ENCODE measurements at places on chromosomes 3 and 15.
A peak's percentile ranks its signal among the peaks of the same experiment; 100 is the strongest.

DNA sequence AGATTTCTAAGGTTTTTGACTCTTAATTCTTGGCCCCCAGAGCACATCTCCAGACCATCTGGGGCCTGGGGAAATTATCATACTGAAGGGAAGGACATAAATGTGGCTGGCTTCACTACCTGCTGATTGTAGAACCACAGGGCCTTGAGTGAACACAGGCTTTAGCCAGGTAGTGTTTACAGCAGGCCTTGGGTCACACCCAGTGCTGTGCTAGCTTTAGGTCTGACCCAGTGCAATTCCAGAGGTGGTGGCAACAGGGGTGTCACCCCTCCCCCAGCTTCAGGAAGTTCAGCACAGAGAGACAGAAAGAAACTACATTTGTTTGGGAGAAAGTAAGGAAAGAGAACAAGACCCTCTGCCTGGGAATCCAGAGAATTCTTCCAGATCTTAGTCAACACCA is 24.1 kb downstream of the PDCD10 start:
- no peak for DNase-seq

GRCh38 chr3:4734454-4734853 is 241.3 kb downstream of the ITPR1 start:
- DNase-seq, result no peak

DNA sequence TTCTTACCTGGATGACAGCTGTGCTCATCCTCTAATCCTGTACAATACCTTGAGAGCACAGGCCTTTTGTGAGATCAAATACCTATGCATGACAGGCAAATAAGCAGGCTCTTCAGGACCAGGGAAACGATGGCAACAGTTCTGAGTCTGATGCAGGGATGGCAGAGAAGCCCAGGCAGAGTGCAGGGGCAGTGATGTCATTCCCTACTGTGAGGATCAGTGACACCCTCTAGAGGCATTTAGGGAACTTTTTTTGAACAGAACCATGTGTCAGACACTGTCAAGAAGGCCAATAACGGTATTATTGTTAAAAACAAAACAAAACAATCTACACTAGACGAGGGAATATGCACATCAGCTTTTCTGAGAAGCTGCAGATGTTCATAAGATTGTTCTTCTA is 314.8 kb upstream of the CTDSPL start:
- DNase-seq, result no peak

DNA sequence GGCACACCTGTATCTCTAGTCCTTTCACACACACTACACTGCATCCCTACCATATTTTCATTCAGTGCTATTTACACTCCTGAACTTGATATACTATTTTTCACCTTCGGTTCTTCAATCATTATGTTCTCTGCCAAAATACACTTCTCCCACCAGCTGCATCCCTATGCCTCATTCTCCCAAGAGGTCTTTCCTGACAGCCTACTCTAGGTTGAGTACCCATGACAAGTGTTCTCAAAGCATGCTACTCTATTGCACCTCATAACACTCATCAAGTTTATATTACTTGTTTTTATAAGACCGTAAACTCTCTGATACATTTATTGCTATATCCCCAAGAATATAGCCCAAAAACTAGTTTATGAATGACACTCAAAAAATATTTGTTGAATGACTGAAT is 549.5 kb downstream of the PYDC2 start:
- no peak for DNase-seq

DNA sequence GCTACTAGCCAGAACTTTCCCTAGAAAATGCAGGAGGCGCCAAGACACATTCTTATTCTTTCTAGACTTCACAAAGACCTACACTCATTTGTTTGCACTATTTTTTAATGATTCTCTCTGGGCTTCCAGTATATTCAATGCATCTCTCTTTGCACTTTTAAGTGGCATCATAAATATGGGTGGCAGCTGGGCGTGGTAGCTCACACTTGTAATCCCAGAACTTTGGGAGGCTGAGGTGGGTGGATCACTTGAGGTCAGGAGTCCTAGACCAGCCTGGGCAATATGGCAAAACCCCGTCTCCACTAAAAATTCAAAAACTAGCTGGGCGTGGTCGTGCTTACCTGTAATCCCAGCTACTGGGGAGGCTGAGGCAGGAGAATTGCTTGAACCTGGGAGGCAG is 5.6 kb upstream of the GCNT3 start:
- no peak for DNase-seq

DNA sequence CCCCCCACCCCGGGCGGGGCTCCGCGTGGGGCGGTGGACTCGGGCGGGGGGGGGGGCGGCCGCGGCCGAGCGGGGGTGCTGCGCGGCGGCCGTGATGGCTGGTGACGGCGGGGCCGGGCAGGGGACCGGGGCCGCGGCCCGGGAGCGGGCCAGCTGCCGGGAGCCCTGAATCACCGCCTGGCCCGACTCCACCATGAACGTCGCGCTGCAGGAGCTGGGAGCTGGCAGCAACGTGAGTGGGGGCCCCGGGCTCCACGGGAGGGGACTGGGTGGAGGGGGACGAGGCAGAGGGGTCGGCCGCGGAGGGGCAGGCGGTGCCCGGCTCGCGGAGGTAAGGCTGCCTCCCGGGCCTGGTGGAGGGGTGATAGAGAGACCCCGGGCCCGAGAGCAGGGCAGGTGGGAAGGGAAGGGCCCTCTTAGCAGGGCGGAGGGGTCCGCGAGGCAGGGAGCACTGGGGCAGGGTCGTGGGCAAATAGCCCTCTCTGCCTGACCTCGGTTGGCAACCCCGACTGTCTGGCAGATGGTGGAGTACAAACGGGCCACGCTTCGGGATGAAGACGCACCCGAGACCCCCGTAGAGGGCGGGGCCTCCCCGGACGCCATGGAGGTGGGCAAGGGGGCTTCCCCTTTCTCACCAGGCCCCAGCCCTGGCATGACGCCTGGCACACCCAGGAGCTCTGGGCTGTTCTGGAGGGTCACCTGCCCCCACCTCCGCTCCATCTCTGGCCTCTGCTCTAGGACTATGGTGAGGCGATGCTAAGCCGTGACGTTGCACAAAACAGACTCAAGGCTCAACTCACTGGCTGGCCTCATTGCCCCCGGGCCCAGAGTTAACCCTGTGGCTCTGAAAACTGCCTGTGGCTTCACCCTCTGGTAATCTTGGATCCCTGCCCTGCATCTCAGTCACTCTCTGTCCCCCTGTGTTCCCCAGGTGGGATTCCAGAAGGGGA is at the start of gene ECE2:
Gene ECE2, plus strand, starts transcription at position 62 of the 950 bp plus-strand sequence. Its CDS starts 132 bp downstream, at position 194.
- no peak for DNase-seq

GRCh38 chr3:33941804-33942203 is 143.4 kb downstream of the PDCD6IP start:
- no peak for DNase-seq

DNA sequence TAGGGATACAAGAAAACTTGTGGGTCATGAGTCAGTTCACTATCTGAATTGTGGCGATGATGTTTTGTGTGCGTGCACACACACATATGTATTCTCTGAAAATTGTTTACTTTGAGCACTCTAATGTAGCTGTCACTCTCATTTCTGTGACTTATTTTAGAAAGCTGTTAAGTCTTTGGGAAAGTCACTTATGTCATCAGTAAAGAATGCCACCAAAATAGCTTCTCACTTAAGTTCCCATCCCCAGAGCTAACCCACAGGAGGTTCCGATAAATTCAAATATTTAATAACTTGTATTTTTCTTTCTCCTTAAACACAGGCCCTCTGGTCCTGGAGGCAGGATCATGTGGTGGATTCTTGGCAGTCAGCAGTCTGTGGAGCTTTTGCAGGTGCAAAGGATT is 138.3 kb downstream of the LRIG1 start:
- no peak for DNase-seq

DNA sequence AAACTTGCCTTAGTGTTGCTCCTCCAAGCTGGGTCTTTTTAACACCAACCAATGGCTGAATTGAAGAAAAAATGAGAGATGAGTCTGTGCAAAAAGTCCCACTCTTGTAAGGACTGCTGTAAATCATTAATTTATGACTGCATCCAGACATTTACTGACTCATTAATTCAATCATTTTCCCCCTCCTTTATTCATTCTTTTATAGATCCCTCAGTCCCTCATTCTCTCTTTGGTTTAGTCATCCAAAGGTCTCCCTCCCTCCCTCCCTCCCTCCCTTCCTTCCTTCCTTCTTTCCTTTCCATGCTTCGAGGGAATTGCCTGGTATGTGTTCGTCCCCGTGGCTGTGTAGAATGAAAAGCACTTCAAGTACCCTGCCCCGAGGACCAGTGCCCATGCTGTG is 35.3 kb upstream of the MRPS22 start:
- no peak for DNase-seq

- peak; percentile 53 for DNase-seq
Measured at GRCh38 chr15:89101302-89102193, 13.3 kb downstream of the ABHD2 start.

DNA sequence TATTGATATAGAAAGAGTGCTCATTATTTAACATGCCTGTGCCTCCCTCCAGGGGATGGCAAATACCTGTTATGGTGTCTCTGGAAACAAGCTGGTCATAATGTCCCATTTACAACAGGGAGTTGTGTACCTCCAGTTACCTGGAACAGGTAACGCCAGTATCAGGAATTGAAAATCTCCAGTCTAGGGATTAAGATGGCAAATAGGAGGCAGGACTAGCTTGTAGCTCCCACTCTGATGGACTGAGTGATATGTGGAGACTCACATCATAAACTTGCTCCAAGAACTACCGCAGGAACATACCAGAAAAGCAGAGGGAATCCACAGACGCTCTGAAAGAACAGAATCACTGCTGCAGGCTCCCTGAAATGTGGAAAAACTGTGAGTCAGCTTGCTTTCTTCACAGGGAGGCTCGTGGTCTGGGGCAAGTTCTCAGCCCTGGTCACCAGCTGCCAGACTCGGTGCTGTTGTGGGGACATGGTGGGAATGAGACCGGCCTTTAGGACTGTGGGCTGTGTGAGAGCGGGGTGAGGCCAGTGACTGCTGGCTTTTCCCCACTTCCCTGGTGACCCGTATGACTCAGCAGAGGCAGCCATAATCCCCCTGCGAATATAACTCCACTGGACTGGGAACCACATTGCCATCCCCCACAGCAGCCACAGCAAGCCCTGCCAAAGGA is 97.4 kb downstream of the KCNAB1 start:
- no peak for DNase-seq

GRCh38 chr3:34570916-34571705 is 772.7 kb downstream of the PDCD6IP start:
- no peak for DNase-seq

DNA sequence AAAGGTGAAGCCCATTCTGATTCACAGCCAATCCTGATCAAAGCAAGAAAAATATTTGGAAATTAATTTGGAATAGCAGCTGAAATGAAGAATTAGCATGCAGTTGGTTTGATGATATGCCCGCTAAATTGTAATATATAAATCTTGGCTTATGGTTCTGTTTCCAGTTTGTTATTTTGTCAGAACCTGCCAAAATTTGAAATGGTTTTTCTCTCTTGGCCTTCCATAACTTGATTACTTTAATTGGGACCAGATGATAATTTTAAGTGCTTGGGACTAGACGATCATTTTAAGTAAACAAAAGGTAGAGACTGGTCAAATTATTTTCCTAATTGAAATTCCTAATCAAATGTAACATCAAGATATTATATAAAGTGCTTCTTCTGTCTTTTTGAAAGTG is 842.4 kb downstream of the TBL1XR1 start:
- DNase-seq, result no peak

DNA sequence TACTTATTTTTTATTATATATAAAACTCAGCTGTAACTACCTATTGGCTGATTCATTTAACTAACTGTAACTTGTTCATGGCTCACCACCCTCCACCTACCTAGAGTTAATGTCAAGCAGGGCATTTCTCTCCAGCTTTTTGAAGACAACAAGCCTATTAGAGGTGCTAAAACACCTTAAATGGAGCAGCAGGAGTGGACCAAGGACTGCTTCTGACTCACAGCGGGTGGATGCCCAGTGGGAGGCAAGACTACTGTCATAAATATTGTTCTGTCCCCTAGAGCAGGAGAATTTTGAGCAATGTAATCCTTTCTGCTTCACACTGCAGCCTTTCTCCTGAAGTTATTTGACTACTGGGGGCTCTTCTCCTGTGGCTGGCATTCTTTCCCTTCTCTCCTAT is 146.9 kb downstream of the CLSTN2 start:
- no peak for DNase-seq

- no peak for DNase-seq
Measured at GRCh38 chr15:67783303-67783702, 42.0 kb upstream of the SKOR1 start.

DNA sequence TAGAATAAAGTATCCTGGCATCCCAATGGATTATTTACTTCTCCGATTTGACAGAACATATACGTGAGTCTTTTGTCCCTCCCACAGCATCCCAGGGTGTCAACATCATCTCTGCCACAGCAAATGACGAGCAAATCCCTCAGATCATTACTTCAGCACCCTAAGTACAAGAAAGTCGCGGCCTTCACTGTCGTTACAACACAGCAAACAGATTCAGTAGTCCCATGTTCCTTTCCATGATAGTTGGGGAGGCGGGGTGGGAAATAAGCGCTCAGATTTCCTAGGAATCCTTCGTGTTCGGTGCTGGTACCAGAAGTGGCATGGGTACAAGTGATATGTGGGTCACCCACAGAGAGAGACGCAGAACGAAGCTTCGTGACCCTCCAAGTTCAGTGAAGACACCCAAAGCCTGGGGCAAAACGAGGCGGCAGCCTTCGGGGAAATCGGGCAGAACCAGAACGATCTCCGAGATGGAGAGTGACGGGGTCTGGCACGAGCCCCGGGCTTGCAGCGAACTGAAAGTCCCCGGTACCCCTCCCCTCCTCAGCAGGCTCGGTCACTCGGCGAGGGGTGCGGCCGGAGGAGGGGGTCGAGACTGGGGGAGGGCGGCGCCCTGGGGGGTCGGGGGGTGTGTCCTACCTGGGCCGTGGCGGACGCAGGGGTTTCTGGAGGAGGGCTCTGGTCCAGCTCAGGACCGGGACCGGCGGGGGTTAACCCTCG is 619 bp downstream of the TTBK2 start:
- DNase-seq, result peak; percentile 60

DNA sequence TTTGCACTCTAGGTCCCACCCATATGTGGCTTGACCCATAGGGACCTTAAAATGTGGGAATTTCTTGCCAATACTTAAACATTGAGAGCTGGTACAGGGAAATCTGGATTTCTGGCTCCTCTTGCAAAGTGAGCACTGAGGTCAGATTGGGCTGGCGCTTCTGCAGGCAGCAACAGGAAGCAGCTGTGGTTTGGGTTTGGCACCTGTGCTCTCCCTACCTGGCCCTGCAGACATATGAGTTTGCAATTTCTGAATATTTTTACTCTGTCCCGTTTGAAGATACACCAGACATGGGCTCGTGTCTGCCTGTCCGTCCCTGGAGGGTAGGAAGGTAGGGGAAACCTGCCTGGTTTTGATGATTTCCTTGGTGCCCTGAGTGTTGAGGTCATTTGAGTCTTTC is 74.8 kb upstream of the SEC13 start:
- no peak for DNase-seq

- DNase-seq, result no peak
Measured at GRCh38 chr3:121803771-121804320, 31.0 kb downstream of the IQCB1 start.

- DNase-seq, result no peak
Measured at GRCh38 chr3:153463895-153464294, 301.9 kb downstream of the RAP2B start.

DNA sequence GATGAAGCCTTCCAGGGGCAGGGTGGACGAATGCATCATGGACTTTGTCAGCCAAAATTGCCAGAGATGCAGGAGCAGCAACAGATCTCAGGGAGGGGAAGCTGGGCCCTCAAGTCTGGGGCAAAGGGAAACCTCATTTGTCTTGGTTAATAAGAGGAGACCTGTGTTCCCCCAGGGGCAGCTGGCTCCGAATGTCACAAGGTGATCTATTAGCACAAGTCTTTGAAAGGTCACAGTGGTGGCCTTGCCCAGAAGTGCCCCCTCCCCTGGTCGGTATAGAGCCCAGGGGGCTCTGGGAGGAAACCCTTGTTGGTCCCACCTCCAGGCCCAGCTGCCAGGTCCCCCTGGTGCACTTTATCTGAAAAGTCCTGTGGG is 46.2 kb downstream of the ABTB1 start:
- no peak for DNase-seq

All from testis (tissue), 5 donors.